Bronchus fibroblast of lung (primary cell): ENCODE measurements at places on chromosomes 5 and 9. TPM values are rescaled to one million over a fixed set of nuclear protein-coding genes. Genes with fewer than 3 reads are reported as not detected.

FBP1 gene
- not detected in 2 replicates for total RNA-seq

ZDHHC11 gene
- total RNA-seq = 0.34 and 0.59 TPM in 2 replicates

CDH6 gene
- 0.30 and 0.34 TPM in 2 replicates for total RNA-seq

RANBP3L gene
- total RNA-seq = not detected in 2 replicates

ENTPD8 gene
- total RNA-seq = not detected in 2 replicates

SNCAIP gene
- 1.3 and 3.3 TPM in 2 replicates for total RNA-seq

RNF183 gene
- total RNA-seq = not detected in 2 replicates

TRIM7 gene
- total RNA-seq = 5.5 and 7.6 TPM in 2 replicates

PCA3 gene
- total RNA-seq = not detected in 2 replicates

TAF1L gene
- not detected in 2 replicates for total RNA-seq

ASPN gene
- not detected in 2 replicates for total RNA-seq

CEL gene
- total RNA-seq = 0.17 and 0.30 TPM in 2 replicates

SHOC1 gene
- total RNA-seq = under 0.01 TPM in 1 of 2 replicates, not detected in the other

SLCO6A1 gene
- total RNA-seq = not detected in 2 replicates

ITGA2 gene
- total RNA-seq = 4.8 and 5.5 TPM in 2 replicates

HINT2 gene
- total RNA-seq = 31.3 and 46.1 TPM in 2 replicates

CERCAM gene
- 58.6 and 63.5 TPM in 2 replicates for total RNA-seq

GRXCR2 gene
- total RNA-seq = not detected in 2 replicates

CORO2A gene
- 1.5 and 2.1 TPM in 2 replicates for total RNA-seq

CCDC180 gene
- total RNA-seq = 0.30 and 0.34 TPM in 2 replicates

AGPAT2 gene
- 35.5 and 36.6 TPM in 2 replicates for total RNA-seq

PAPPA gene
- 11.1 and 11.3 TPM in 2 replicates for total RNA-seq

CDKN2B gene
- total RNA-seq = 9.6 and 10.4 TPM in 2 replicates

ARHGEF37 gene
- total RNA-seq = 0.34 and 0.45 TPM in 2 replicates

NUTM2G gene
- not detected in 2 replicates for total RNA-seq

CKMT2 gene
- 1.0 TPM in 1 of 2 replicates, not detected in the other for total RNA-seq

PLAA gene
- total RNA-seq = 29.6 and 37.7 TPM in 2 replicates

RLN2 gene
- 0.17 TPM in 1 of 2 replicates, not detected in the other for total RNA-seq

MZB1 gene
- total RNA-seq = not detected in 2 replicates

EGFLAM gene
- total RNA-seq = 1.2 TPM in 2 replicates

PCDHB7 gene
- 0.15 and 0.17 TPM in 2 replicates for total RNA-seq

IL17B gene
- total RNA-seq = not detected in 2 replicates

IL9 gene
- total RNA-seq = not detected in 2 replicates

PHYHD1 gene
- 15.9 and 19.0 TPM in 2 replicates for total RNA-seq

EGFL7 gene
- 2.1 and 2.4 TPM in 2 replicates for total RNA-seq

GRAMD2B gene
- 11.9 and 14.1 TPM in 2 replicates for total RNA-seq

IFNA1 gene
- not detected in 2 replicates for total RNA-seq

MTRR gene
- 16.4 and 23.9 TPM in 2 replicates for total RNA-seq

SPRY4 gene
- total RNA-seq = 8.9 and 10.1 TPM in 2 replicates

CDKN2A gene
- 5.7 and 10.0 TPM in 2 replicates for total RNA-seq

NIM1K gene
- total RNA-seq = 0.74 and 1.0 TPM in 2 replicates

COL23A1 gene
- total RNA-seq = not detected in 2 replicates

KCNV2 gene
- not detected in 2 replicates for total RNA-seq

SPINK6 gene
- not detected in 2 replicates for total RNA-seq

PCDHB4 gene
- not detected in 2 replicates for total RNA-seq

NEUROG1 gene
- not detected in 2 replicates for total RNA-seq

PCDHB5 gene
- total RNA-seq = 0.84 and 0.89 TPM in 2 replicates

CACFD1 gene
- total RNA-seq = 3.4 and 3.5 TPM in 2 replicates

OMD gene
- not detected in 2 replicates for total RNA-seq

CCDC183 gene
- under 0.01 TPM in 1 of 2 replicates, not detected in the other for total RNA-seq

ENTREP1 gene
- not detected in 2 replicates for total RNA-seq

FBP2 gene
- total RNA-seq = not detected in 2 replicates

ADAMTS2 gene
- 28.1 and 37.0 TPM in 2 replicates for total RNA-seq

ODF2 gene
- 41.8 and 44.0 TPM in 2 replicates for total RNA-seq

ADAMTS12 gene
- total RNA-seq = 14.7 and 16.3 TPM in 2 replicates

GKAP1 gene
- 1.0 and 1.3 TPM in 2 replicates for total RNA-seq

FANCG gene
- total RNA-seq = 47.9 and 48.5 TPM in 2 replicates

ZFP37 gene
- 1.2 and 1.5 TPM in 2 replicates for total RNA-seq
